ENCODE measurements at places on chromosomes 11 and 22.

DNA sequence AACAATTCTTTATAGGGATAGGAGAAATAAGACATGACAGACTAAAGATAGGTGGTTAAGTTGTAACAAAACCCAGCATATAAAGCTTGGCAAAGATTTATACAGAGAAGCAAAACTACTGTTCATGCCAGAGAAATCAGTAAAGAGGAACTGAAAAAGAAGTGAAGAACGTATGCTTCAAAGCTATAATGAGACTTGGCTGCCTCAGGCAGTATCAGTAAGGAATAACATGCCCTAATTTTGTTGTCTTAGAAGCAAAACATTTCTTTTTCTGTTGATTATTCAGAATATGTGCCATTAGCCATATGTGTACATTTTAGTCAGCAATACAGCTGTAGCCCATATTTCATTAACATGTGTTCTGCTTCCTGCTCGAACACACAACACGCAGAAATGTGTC lies 403.2 kb downstream of the NELL1 start:
- no peak for DNase-seq

- no peak for DNase-seq
These were observed 2.3 kb downstream of the TKFC start for GRCh38 chr11:61335355-61335710.

DNA sequence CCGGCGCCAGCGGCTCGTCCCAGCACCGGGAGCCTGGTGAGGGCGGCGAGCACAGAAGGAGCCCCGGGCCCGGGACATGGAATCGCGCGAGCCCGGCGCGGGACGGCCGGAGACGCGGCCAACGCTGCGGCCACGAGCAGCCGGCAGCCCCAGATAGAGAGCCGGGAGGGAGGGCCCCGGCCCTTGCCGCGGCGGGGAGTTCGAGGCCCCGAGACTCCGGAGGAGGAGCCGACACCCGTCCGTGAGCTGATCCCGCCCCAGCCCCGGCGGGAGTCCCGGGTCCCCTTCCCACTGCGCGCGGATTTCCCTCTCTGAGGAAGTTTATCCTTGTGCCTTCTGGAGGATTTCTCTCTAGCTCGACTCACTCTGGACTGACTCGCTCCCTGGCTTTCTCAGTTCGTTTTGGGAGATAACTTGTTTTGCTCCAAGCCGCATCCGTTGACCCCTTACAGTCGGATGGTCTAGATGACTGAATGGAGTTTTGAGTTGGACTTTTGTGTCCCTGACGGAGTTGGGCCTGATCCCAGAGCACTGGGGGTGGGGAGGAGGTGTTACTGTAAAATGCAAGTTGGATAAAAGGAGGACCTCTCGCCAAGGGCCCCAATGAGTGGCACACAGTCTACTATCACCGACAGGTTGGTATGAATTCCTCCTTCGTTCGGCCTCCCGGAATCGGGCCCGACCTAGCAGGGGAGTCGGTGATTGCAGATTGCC lies 585 bp downstream of the ARHGEF12 start:
- DNase-seq, result no peak

- no peak for DNase-seq
These were observed 22.1 kb upstream of the MMP7 start for GRCh38 chr11:102552447-102553194.

- no peak for DNase-seq
These were observed 157.4 kb downstream of the NAV2 start for GRCh38 chr11:19869946-19870589.

GRCh38 chr22:39498802-39499201 lies 3.3 kb upstream of the MIEF1 start:
- DNase-seq, result no peak

GRCh38 chr11:72652873-72653630 lies 21.2 kb downstream of the PDE2A start:
- DNase-seq, result no peak

DNA sequence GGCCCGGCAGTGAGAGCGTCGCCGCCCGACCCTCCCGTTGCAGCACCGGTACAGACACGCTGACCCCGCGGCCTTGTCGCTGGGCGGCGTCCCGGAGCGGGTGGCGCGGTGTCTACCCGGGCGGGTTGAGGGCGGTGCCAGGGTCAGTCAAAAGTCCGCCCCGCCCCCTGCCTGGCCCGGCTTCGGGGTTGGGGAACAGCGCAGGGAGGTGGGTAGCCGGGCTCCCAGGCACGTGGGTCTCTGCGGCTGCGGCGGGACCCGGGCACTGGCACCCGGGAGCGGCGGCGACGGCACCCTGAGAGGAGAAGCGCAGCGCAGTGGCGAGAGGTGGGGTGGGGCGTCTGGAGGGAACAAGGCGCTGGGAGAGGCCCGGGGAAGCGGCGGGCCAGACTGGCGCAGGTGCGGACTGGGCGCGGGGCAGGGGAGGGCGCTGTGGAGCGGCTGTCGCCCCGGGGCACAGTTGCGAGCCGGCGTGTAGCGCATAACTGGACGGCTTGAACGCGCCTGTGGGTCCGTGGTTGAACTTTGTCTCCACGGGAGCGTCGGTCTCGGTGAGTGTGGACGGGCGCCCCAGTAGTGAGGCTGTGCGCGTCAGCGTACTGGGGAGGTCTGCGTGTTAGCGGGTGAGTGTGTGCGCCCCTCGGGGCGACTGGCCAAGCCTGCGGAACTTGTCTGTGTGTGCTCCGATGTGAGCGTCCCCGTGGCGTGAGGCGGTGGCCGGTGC lies at the start of gene P2RY2:
Gene P2RY2, plus strand, starts transcription at position 176 of the 724 bp plus-strand sequence. CDS start 15,879 bp downstream, outside the sequence.
- no peak for DNase-seq

GRCh38 chr11:126129727-126130671 lies 67.3 kb upstream of the CDON start:
- DNase-seq, result no peak

- DNase-seq, result no peak
These were observed 389.6 kb upstream of the SYN3 start for GRCh38 chr22:33447733-33448132.

GRCh38 chr22:37336579-37336978 lies 54.3 kb downstream of the CYTH4 start:
- no peak for DNase-seq

- DNase-seq, result no peak
These were observed 65.5 kb downstream of the KIAA1671 start for GRCh38 chr22:25018009-25018408.

- no peak for DNase-seq
These were observed 14.6 kb upstream of the NAP1L4 start for GRCh38 chr11:3006505-3007260.

GRCh38 chr11:102611291-102611690 lies 13.8 kb downstream of the MMP20 start:
- no peak for DNase-seq

DNA sequence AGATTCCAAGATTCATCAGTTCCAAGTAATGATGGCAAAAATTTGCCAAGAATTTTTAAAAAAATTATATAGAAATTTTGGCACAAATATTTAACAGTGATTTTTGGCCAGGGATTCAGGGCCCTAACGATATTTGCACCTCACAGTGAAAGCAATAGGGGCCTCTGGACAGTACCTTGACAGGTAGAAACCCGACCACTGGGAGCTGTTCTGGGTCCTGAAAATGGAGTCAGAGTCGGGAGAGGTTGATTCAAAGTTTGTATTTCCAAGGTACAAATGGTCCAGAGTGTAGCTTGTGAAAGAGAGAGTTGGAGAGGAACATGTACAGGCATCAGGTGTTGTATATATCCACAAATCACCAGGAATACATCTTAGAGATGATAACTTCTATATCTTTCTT lies 41.6 kb downstream of the MRGPRX2 start:
- no peak for DNase-seq

- DNase-seq, result no peak
These were observed 27.5 kb upstream of the POU2AF1 start for GRCh38 chr11:111406589-111406988.

- DNase-seq, result no peak
These were observed 127.7 kb downstream of the IGLL1 start for GRCh38 chr22:23452231-23453010.

DNA sequence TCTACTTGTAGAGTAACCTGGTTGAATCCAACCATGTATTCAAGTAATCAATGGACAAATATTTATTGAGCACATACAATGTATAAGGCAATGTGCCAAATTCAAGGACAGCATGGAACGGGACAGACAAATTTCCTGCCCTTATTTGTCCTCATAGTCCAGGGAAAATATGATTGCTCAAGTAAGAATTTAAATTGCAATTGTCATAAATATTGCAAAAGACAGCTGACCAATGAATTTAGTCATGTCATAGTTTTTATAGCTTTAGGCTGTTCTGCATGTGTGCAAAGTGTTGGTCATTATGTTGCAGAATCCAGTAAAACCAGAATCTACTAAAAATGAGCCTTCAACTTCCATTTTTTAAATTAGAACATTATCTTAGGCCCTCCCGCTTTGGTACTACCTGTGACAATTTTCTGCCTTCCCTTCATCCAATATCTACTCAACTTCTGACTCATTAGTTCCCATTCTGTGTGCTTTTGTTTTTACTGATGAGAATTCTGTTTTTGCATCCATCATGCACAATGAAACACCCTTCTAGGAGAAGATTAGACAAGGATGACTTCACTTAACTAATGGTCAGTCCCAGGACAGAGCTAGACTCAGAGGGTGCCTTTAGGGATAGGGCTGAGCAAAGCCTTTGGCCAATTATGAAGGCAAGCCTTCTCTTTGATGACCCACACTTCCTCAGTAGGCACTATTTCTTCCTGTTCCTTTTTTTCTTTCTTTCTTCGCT lies 45.8 kb upstream of the FIBIN start:
- DNase-seq, result no peak

Data from Panc1 (cell line).